ENCODE measurements at places on chromosomes 7 and 10. TPM values are rescaled to one million over a fixed set of nuclear protein-coding genes. Genes with fewer than 3 reads are reported as not detected.

DNA sequence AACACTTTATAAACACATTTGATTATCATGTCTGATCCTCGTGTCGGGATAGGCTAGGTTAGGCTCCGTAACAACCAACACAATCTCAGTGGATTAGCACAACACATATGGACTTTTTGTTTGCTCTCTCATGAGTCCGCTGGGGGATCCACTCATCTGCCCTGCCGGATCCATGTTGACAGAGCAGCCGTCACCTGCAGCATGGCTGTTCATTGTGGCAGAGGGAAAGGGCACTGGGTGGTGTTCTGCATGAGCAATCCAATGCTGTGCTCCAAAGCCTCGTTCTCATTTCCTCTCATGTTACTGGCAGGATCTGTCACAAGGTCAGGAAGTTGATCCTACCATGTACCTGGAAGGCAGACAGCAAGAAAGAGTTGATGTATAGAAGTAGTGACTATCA is 62.5 kb upstream of the RAPGEF5 start:
- H3K27me3 ChIP-seq = no peaks in the 10 kb centered on the region
- H3K27ac ChIP-seq = no peak overlapping the region
- H3K4me3 ChIP-seq = no peak overlapping the region
- H3K36me3 ChIP-seq = no peaks in the 10 kb centered on the region

- no peak for DNase-seq
- H3K27ac ChIP-seq = no peak overlapping the region
- H3K4me1 ChIP-seq = peaks cover 8% of the 10 kb centered on the region
- no peak overlapping the region for H3K4me3 ChIP-seq
- H3K27me3 ChIP-seq = peaks cover 4% of the 10 kb centered on the region
Observed at GRCh38 chr10:116744885-116745284, 2.5 kb upstream of the HSPA12A start.

The CNPY1 gene
- not detected for total RNA-seq

- H3K27ac ChIP-seq = no peak overlapping the region
- DNase-seq = no peak
- no peak overlapping the region for H3K4me3 ChIP-seq
- H3K36me3 ChIP-seq = no peaks in the 10 kb centered on the region
- no peaks in the 10 kb centered on the region for H3K27me3 ChIP-seq
- H3K4me1 ChIP-seq = peaks cover 29% of the 10 kb centered on the region
Observed at GRCh38 chr10:17026686-17027485, 102.7 kb downstream of the CUBN start.

DNA sequence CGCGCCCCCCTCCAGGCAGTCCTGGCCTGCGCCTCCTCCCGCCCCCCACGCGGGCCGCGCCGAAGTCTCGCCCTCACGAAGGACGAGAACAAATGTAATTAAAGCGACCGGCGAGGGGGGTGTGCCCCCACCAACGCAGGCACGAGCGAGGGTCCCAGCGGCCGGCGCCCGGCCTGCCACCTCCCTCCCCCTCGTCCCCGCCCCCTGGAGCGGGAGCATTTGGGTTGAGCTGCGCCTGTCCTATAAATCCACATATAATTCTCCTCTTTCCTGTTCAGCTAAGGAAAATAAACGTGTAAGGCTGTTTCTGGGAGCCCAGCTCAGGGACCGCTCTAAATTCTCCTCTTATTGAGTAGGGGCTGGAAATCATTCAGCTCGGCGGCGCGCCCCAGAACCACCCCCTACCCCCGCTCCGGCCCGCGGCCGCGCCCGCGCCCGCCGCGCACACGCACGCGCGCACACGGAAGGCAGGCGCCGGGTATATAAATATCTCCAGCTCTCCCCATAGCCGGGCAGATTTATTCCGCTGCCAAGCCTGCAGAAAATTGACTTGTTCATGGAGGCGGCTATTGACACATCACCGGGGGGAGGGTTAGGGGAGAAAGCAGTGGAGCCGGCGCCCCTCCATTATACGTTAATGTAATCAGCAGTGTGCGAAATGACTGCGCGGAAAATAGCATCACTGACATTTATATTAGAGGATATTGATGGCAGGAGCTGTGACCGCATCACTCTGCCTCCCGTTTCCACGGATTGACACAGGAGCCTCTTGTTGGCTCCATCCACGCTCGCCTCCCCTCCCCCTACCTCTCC is 61.6 kb upstream of the BTRC start:
- H3K27me3 ChIP-seq = peaks cover 2% of the 10 kb centered on the region
- no peaks in the 10 kb centered on the region for H3K36me3 ChIP-seq
- H3K4me1 ChIP-seq = peaks cover 21% of the 10 kb centered on the region
- peak; percentile 38 for DNase-seq
- no peak overlapping the region for H3K27ac ChIP-seq

DNA sequence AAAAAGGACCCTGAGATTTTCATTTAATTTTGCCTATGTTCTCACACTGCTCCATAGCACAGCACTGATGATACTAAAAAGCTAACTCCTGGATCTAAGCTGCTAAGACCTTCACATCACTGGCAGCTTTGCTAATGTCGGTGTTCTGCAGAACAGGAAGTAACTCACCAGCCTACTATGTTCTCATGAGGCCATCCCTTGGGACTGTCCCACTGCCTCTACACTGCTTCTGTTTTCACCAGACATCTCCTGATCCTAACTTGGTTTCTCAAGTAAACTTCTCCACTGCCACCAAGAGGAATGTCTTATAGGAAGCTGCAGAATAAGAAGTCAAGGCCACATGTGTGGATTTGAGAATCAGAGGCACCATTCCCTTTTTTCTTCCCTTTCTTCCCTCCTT is 15.1 kb downstream of the HTR7 start:
- H3K4me3 ChIP-seq = no peak overlapping the region
- no peak overlapping the region for H3K27ac ChIP-seq
- no peaks in the 10 kb centered on the region for H3K36me3 ChIP-seq
- DNase-seq = no peak
- H3K27me3 ChIP-seq = peaks cover 5% of the 10 kb centered on the region
- no peaks in the 10 kb centered on the region for H3K4me1 ChIP-seq

The IGFBP1 gene
- total RNA-seq = not detected

GRCh38 chr7:100400656-100401055 is 27.4 kb downstream of the PILRA start:
- DNase-seq = no peak
- no peak overlapping the region for H3K4me3 ChIP-seq
- no peaks in the 10 kb centered on the region for H3K27me3 ChIP-seq

The EFCAB10 gene
- total RNA-seq = not detected

DNA sequence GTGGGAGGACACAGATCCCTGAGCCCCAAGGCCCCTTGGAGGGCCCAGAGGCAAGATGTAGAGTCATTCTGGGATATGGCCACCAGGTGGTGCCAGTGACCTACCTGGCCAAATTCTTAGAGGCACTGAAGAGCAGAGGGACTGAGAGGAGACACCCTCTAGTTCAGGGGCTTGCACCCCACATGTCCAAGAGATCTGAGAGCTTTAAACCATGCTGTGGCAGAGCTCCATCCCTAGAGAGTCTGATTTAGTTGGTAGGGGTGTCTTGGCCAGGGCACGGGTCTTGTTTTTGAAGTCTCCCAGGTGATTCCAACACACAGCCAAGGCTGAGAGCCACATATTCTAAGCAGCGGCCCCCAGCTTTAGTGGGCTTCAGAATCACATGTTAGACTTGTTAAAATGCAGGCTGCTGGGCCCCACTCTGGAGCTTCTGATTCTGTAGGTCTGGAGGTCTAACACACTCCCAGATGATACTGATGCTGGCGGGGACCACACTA is 52.5 kb downstream of the PRF1 start:
- H3K27ac ChIP-seq = no peak overlapping the region
- no peaks in the 10 kb centered on the region for H3K36me3 ChIP-seq
- peak; percentile 76 for DNase-seq
- H3K4me1 ChIP-seq = no peaks in the 10 kb centered on the region
- H3K4me3 ChIP-seq = no peak overlapping the region
- H3K27me3 ChIP-seq = no peaks in the 10 kb centered on the region

DNA sequence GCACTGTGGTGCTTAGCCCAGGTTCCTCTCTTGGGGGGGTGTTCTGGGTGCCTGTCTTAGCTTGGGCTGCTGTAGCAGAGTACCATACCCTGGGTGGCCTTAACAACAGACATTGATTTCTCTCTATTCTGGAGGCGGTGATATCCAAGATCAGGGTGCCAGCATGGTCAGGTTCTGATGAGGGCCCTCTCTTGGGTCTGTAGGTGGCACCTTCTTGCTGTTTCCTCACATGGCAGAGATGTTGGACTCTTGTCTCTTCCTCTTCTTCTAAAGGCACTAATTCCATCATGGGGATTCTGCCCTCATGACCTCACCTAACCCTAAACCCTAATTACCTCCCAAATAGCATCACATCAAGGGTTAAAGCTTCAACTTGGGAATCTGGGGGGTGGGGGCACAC is 19.9 kb upstream of the CRHR2 start:
- H3K27ac ChIP-seq = no peak overlapping the region
- no peak overlapping the region for H3K4me3 ChIP-seq
- no peaks in the 10 kb centered on the region for H3K27me3 ChIP-seq
- H3K4me1 ChIP-seq = no peaks in the 10 kb centered on the region

DNA sequence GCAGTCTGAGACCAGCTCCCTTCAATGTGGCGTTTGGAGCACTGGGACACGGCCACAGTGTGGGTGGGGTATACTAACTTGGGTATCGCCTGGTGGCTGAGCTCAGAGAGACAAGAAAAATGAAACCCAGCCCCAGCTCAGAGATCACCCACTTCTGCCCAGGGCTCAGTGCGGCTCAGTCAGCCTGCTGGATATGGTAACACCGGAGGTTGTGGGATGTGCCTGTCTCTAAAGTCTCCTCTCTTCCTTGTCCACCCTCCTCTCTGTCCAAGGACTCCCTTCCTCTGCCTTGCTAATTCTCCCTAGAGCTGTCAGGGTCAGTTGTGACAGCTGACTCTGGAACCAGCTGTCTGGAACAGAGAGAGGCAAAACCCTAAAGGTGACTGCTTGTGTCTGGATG is 149.1 kb downstream of the PTPN20 start:
- H3K4me3 ChIP-seq = no peak overlapping the region
- H3K27ac ChIP-seq = no peak overlapping the region
- H3K4me1 ChIP-seq = no peaks in the 10 kb centered on the region
- H3K27me3 ChIP-seq = no peaks in the 10 kb centered on the region
- DNase-seq = no peak
- no peaks in the 10 kb centered on the region for H3K36me3 ChIP-seq

- H3K27ac ChIP-seq = peak overlapping the region; percentile 93
- DNase-seq = peak; percentile 58
- peaks cover 6% of the 10 kb centered on the region for H3K36me3 ChIP-seq
- peak overlapping the region; percentile 39 for H3K4me3 ChIP-seq
Observed at GRCh38 chr7:5694912-5695726, 86.3 kb downstream of the RNF216 start.

DNA sequence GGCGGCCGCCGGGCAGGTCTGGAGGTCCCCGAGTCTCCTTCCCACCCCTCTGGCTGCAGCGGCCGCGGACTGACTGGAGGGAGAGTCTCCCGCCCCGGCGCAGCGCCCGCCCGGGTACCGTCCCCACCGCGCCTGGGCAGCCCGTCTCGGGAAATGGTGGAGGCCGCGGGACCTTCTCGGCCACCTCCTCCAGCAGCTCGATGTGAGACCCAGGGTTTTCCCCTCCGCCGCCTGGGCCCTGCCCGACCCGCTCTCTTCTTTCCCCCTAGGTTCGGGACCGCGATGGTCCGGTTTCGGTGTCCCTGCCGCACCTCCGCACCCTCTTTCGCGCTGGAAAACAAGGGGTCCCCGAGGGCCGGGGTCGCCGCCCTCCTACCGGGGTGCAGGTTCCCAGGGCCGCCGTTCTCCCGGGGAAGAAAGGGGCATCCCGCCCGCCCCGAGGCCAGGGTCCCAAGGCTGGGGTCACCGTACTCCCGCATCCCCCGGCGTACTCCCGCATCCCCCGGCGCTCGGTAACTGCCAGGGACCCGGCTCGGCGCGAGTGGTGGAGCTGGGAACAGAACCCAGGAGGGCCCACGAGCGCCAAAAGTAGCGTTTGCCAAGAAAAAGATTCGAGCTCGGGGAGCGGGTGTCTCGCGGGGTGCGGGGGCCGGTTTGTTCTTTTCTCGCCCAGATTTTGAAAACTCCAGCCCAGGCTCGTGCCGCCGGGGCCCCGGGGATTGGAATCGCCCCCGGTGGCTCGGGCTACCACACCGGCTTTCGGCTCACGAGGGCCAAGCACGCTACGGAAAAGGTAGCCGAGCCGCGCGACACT is 3.4 kb downstream of the TNRC18 start:
- peak; percentile 71 for DNase-seq
- no peak overlapping the region for H3K27ac ChIP-seq
- H3K27me3 ChIP-seq = peaks cover 28% of the 10 kb centered on the region
- H3K36me3 ChIP-seq = no peaks in the 10 kb centered on the region

The PRLHR gene
- not detected for total RNA-seq

The CDK1 gene
- total RNA-seq = 1.1 TPM

DNA sequence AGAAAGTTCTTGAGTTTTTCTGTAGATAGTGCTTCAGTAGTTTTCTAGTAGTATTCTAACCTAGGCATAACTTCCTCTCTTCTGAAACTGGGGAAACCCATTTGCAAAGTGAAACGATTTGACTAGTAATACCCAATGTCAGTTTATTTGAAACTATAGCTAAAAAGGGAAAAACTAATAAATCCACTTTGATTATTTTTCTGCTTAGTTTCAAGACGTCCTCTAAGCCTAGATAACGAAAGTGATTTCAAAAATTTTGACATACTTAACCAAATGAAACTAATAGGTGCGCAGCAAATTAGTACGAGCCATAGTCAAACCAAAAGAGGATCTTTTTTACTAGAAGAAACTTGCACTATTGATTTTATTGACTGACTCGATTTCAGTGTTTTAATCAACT is 9.8 kb upstream of the SP8 start:
- peaks cover 1% of the 10 kb centered on the region for H3K27me3 ChIP-seq
- H3K4me1 ChIP-seq = peaks cover 15% of the 10 kb centered on the region
- peak; percentile 51 for DNase-seq
- no peak overlapping the region for H3K27ac ChIP-seq

GRCh38 chr10:34415039-34415438 is 400.1 kb downstream of the PARD3 start:
- no peak overlapping the region for H3K27ac ChIP-seq
- no peaks in the 10 kb centered on the region for H3K4me1 ChIP-seq
- no peaks in the 10 kb centered on the region for H3K36me3 ChIP-seq
- DNase-seq = no peak

GRCh38 chr10:106189292-106189691 is 975.2 kb downstream of the SORCS1 start:
- DNase-seq = no peak
- no peaks in the 10 kb centered on the region for H3K27me3 ChIP-seq
- no peak overlapping the region for H3K27ac ChIP-seq
- H3K4me3 ChIP-seq = no peak overlapping the region
- H3K4me1 ChIP-seq = no peaks in the 10 kb centered on the region

DNA sequence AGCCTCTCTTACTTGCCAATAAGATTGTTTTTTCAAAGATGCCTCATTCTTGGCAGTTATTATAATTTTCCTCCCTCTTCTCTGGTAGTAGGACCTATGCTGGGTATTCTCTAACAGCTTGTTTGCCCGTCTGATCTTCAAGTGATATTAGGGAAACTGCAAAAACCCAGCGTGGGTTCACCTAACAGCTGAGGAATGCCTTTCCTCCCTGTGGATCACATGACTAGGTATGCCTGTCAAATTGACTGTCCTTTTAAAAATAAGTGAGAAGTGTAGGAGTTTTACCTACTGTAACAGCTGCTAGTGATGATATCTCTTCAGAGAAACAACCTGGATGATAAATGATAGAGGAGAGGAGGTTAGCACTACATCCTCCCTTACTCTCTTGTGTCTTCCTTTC is 22.0 kb downstream of the HECTD2 start:
- no peaks in the 10 kb centered on the region for H3K4me1 ChIP-seq
- no peak for DNase-seq
- H3K4me3 ChIP-seq = no peak overlapping the region
- H3K27ac ChIP-seq = no peak overlapping the region

GRCh38 chr7:99373091-99374066 is 1.2 kb upstream of the ARPC1B start:
- H3K4me3 ChIP-seq = peak overlapping the region; percentile 80
- H3K27me3 ChIP-seq = no peaks in the 10 kb centered on the region
- DNase-seq = no peak
- peak overlapping the region; percentile 94 for H3K27ac ChIP-seq

All from B cell (primary cell).